ENCODE measurements at places on chromosomes 12 and 14.

GRCh38 chr14:54086767-54087166 is 130.1 kb upstream of the BMP4 start:
- DNase-seq: no peak

DNA sequence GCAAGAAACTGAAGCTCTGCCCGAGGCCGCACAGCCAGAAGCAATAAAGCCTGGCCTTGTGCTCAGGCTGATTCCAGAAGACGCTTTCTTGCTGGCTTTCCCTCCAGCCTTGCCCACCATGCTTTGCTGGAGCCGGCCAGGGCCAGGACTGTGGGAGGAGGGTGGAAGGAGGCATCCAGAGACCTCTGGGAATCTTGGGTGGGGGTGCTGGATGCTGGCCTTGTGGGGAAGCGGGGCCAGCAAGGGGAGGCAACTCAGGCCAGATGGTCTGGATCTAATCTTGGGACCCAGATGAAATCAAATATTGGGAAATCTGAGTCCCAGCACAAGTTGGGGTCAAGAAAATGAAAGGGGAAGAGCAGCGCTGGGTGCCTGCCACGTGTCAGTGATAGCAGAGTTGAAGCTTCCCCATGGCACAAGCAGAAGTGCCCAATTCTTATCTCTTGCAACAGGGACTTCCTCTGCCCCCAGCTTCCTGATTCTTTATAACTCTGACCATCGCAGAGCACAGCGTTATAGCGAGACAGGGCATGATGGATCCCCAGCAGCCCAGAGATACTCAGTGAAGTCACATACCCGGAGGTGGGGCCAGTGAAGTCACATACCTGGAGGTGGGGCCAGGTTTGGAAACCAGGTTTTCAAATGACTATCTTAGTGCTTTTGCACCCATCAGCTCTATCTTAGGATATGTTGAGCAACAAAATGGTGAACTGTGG is 6.4 kb upstream of the RABGGTA start:
- DNase-seq: no peak

DNA sequence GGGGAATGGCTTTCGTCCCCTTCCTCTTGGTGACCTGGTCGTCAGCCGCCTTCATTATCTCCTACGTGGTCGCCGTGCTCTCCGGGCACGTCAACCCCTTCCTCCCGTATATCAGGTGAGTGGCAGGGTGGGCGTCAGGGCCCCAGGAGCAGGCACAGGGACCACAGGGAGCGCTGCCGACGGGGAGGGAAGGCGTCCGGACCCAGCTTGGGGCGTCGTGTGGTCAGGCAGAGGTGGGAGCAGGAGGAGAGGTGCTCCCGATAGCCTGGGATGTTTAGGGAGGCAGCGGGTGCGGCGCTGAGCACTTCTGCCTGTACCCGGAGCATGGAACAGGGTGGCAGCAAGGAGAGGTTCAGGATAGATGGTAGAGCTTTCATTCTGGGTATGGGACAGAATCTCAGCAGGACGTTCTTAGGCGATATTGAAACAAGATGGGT is 444 bp downstream of the DRAM1 start:
- DNase-seq: no peak

DNA sequence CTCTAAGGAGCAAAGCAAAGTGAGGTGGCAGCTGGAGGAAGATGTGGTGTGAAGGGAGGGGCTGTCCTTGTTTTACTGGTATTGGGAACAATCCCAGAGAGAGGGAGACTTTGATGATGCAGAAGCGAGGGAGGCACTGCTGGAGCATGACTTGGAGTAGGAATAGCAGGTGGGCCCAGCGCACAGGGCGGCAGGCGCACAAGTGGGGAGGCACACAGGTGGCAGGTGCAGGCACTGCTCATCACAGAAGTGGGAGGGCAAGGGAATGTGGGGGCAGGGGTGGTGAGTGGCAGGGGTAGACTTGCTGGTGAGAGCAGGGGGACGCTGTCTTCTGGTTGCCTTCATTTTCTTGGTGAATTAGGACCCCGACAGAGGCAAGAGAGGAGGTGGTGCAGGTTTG is 11.5 kb upstream of the IFI27 start:
- no peak for DNase-seq

DNA sequence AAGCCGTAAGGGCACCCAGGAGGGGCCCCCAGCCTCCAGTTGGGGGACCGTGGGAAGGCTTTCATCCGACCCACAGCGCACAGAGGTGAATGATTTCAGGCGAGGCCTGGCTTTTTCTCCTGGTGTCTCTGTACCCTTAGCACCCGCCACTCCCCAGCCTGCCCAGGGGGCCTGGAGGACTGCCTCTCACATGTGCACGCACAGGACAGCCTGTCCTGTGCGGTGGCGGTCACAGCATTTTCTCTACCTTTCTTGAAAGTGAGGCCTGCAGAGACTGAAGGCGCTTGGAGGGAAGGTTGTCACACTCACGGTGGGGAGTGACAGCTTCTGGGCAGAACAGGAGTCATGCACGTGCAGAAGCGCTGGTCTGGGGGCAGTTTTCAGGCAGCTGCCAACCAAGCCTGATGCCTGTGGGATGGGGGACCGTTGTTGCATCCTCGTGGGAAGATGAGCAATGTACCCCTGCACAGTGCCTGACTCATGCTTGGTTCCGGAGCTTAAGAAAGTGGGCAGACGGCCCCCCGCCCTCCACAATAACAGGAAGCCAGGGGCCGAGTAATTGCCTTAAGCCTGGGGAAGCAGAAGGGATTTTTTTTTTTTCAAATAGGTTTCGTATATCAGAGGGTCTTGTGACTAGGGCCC is 148.1 kb downstream of the TSPAN9 start:
- peak; percentile 78 for DNase-seq

Data from skeletal muscle cell (primary cell).